Breast epithelium (tissue), 4 donors: ENCODE measurements at places on chromosomes 3 and 15. TPM values are rescaled to one million over a fixed set of nuclear protein-coding genes. Genes with fewer than 3 reads are reported as not detected.

DNA sequence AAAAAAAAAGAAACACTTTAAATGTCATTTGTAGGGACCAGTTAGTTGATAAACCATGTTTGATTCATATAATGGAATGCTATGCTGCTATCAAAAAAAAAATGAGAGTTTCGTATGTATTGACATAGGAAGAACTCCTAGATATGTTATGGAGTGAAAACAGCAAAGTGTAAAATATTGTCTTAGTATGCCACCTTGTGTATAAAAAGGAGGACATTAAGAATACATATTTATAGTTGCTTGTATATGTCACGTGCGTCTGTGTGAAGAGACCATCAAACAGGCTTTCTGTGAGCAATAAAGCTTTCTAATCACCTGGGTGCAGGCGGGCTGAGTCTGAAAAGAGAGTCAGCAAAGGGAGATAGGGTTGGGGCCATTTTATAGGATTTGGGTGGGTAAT is 39.5 kb downstream of the KBTBD8 start:
- DNase-seq: no peak

TMEM44 gene
- total RNA-seq: 9.4 TPM

DNA sequence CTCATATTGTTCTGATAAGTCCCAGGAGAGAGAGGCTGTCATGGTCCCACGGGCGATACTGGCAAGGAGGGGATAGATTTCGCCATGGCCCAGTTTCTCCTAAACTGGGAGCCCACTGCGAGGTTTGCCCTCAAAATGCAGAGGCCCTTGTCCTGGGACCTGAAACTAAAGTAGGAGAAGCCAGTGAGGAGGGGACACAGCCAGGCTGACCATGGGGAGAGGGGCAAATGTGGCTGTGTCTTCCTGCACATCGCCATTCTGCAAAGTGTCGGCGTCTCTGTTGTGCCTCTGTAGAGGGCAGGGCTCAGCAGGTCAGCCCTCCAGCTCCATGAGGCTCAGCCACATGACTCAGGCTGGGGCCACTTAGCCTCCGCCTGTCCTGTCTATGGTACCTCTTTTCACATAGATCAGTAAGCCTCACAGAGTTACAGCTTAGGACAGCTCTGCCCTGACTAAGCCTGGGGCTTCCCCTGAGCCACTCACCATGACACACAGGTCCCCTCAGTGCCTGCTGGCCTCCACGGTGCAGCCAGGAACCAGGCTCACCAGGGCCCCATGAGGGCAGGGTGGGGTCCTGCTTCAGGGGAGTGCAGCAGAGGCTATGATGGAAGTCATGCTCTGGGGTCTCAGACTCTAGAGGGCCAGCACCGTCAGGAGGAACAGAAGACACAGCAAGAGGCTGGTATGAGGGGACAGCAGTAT is 28.6 kb upstream of the PLXNA1 start:
- no peak for DNase-seq

GRCh38 chr15:86164232-86164898 is 84.7 kb downstream of the AGBL1 start:
- DNase-seq: no peak

DNA sequence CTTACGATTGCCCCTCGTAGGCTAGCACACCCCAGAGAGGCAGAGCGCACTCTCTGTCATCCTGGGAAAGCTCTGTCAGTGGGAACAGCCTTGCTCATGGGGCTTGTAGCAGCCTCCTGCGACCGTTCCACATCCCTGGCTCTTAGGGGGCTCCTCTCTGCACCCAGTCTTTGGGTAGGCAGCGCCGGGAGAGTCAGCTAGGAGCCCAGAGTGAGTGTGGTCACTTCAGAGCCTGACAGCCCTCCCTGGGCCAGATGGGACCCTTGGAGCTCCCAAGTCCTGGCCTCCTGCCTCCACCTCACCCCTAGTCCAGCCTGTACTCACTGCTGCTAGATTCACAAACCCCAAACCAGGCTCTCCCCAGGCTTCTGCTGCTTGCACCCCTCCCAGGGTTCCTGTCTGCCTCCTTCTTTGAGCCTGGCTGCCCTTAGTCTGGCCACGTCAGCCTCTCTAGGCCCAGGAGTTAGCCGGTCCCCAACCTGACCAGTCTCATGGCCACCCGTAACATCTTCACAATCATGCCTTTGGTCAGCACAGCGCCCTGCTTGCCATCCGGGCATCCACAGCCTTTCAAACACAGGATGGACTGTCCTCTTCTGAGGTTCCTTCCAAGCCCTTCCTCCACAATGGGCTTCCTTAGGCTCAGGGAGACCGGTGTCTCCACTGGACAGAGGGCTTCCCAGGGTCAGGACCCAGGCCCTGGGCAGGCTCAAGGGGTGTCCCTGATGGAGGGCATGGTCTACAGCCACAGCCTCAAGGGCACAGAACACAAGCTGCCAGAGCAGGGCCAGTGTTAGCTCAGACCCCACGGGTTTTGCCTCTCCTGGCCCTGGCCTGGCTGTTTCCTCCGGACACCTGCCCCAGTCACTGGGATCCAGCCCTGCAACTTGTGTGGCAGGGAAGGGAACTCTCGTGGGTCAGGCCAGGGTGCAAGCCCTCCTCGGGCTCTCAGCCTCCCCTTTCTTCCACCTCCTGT is 4.6 kb downstream of the ACSBG1 start:
- no peak for DNase-seq

GRCh38 chr3:159861369-159861987 is 127.2 kb upstream of the IL12A start:
- no peak for DNase-seq

DNA sequence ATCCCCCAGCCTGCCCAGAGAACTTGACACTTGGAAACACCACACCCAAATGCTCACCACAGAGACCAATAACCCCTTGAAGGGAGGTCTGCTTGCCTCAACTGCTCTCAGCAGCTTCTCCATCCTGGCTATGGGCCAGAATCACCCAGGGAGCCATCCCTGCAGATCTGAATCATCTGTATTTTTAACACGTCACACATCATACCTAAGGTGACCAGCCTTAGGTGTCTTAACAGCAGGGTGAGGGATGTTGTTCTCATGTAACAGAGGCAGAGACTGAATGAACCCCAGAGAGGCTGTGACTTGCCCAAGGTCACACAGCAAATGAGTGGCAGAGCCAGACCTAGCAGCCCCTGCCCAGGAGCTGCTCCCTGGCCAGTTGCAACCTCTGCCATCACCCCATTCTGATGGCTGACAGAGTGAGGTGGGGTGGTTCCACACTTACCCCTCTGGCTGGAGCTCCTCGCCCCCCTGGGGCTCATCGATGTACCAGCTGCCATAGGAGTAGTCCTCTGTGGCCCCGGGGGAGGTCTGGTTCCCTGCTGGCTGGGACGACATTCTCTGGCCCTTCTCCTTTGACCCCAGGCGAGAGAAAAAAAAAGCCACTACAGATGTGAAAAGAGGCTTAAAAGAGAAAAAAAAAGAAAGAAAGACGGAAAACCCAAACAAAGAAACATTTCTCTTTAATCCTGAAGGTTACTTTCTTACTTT is 722 bp downstream of the STRA6 start:
- no peak for DNase-seq
